ENCODE measurements at places on chromosomes 1 and 21.

DNA sequence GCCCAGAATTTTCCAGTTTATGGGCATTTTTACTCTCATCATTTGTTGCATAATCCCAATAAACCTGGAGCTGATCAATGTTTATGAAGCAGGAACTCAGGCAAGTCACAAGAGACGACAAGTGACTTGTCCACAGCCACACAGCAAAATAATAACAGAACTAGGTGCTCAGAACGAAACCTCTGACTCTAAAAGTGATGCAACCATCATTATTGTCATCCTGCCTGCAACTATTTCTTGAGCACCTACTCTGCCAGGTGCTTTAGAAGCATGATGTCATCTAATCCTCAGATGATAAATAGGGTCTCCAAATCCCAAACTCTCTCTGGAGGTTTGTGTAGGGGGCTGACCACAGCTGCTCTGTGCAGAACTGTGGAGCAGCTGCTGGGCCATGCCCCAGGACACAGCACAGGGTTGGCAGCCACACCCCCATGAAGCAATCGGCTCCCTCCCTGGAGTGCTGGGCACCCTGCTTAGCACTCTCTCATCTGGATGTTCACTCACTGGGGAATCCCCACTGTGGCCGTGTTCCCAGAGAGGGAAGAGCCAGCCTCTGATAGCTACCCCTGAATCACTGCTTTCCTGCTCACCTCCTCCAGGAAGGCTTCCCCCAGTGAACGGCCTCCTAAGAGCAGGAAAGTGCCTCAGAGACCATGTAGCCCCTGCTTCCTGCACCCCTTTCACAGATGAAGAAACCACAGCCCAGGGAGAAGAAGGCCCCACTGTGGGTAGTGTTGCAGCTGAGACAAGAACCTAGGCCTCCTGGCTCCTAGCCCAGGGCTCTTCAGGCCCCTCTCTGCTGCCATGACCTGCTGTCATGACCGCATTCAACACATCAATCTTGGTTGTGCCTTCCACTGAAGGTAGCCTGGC is 2.1 kb downstream of the TTC22 start:
- no peak for DNase-seq

- DNase-seq = no peak
These were observed 73.5 kb downstream of the OSBPL9 start for GRCh38 chr1:51690285-51690961.

DNA sequence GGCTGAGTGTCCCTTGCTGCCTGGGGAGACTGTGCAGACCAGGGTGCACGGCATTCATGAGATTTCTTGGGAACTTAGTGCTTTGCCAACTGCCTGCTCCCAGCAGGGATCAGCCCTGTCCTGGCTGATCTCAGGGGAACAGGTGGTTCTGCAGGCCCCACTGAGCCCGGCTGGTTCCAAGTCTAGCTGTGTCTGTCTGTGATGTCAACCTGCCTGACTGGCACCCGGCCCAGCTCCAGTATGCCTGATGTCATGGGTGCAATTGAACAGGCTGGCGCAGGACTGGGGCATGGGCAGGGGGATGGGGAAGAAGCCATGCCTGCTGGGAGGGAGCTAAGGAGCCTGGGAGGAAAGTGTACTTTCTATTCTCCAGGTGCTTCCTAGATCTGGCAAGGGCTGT is 227.1 kb downstream of the GRIK3 start:
- DNase-seq = no peak

DNA sequence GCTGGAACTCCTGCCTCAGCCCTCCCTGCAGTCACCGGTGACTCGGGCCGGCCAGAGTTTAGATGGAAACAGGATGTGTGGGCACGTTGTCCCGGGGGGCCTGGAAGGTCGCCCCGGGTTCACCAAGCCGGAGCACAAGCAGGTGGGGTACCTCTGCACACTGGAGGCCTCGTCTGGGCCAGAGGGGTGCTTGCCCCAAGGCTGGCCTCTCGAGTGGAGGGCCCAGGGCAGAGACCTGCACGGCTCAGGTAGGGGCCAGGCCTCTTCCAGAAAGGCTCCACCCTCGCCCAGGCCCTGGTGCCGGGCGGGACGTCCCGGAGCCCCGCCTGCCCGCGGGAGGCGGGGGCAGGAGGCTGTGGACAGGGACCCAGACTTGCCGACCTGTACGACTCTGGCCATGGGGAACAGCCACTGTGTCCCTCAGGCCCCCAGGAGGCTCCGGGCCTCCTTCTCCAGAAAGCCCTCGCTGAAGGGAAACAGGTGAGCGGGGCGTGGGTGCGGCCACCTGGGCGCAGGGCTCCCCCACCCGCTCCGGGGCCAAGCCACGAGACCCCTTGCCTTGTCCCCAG is at the start of gene PLEKHN1:
PLEKHN1 (plus strand) TSS at position 348 of the 569 bp plus-strand sequence; CDS start at position 398, 50 bp downstream.
- no peak for DNase-seq

GRCh38 chr1:179814546-179814838 is 63.1 kb downstream of the TOR1AIP2 start:
- no peak for DNase-seq

DNA sequence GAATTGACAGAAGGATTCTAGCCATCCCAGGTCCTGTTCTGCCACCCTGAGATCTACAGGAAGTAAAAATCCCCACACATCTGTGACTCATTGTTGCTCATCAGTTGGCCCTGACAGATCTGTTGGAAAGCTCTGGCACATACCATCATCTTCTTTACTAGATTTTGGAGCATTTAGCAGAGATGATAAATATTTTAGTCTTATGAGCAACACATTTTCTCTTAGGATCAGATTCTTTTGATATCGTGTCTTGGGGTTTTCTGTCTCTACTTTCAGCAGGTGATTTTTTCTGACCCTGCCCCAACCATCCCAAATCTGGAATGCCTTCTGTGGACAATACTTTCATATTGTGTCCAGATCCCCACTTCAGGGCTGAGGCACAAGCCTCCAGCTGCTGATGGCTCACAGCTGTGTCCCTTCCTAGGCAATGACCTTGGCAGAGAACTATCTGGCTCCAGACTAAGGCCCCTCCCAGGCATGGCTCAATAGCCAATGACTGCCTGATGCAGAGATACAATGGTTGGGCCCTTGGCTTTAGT is 102.8 kb downstream of the GDAP2 start:
- DNase-seq = no peak

DNA sequence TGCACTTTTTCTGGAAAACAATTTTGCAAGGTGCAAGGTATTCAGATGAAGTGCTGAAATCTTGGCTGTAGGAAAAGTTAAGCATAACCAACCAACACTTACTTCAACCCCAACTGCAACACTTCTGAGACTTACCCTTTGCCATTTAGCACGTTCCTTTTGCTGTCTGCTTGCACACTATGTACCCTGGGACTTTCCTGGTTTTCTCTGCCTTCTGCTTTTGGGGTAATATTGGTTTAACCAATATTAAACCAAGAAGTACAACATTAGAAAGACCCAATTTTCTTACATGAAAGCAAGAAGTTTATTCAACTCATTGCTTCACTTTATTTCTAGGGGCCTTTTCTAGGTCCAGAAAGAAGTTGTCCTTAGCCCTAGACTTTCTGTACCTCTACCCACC is 193.0 kb downstream of the HLX start:
- no peak for DNase-seq

GRCh38 chr1:9764550-9764949 is 59.2 kb downstream of the CLSTN1 start:
- no peak for DNase-seq

GRCh38 chr1:48906164-48906563 is 129.5 kb upstream of the BEND5 start:
- no peak for DNase-seq

- peak; percentile 46 for DNase-seq
These were observed at the start of gene ABL2 for GRCh38 chr1:179229214-179230140. Gene ABL2, minus strand, starts transcription at chr1:179229677. Its CDS starts 280 bp downstream, at chr1:179229397.

DNA sequence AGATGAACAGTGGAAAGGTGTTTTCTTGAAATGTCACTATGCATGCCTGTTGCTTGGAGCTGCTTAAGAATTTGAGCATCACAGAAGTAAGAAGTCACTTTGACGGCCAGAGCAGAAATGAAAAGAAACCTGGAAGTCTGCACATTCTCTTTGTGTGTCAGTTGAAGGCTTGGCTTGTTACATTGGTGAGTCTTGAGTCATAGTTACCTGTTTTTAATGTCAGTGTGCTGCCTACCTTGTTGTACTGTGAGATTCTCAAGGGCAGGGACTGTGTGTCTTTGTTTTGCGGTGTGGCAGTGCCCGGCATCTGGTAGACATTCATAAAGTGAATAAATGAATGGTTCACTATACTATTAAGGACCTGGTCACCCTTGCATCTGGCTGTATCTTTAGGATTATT is 9.9 kb downstream of the OTUD3 start:
- DNase-seq = no peak

GRCh38 chr1:211610779-211611556 is 32.0 kb upstream of the SLC30A1 start:
- no peak for DNase-seq

GRCh38 chr1:21268281-21269239 is 21.7 kb downstream of the ECE1 start:
- DNase-seq = no peak

DNA sequence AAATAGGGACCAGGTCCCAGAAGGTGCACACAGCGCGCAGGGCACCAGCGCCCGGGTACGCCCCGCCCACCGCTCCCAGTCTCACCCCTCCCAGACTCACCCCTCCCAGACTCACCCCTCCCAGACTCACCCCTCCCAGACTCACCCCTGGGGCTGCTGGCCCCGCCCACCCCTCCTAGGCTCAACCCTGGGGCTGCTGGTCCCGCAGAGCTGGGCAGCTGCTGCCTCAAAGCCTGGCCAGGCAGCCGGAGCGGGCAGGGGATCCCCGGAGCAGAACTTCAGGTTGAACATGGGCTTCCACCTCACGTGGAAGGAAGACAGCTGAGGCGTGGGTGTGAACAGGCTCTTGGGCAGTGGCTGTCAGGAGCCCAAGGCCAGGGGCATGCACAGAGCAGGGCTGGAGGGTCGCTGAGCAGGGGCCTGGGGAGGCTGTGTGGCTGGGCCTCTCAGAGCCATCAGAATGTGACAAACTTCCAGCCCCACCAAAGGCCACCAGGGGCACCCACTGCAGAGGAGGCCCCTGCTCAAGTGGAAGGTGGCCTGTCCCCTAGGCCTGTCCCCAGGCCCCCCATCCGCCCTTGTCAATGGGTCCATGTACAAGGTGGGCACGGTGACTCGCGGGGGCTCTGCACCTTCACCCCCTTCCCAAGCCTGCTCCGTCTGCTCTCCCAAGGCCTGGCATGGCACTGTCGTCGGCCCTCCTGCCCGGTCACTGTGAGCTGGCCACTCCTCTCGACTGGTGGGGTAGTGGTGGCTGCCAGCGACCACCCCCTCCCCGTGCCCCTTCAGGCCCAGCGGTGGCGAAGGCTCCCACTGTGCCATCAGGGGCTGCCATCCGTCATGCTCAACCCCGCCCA is 20.4 kb upstream of the SUMO3 start:
- DNase-seq = no peak

GRCh38 chr1:5725406-5725805 is 266.8 kb downstream of the NPHP4 start:
- DNase-seq = no peak

DNA sequence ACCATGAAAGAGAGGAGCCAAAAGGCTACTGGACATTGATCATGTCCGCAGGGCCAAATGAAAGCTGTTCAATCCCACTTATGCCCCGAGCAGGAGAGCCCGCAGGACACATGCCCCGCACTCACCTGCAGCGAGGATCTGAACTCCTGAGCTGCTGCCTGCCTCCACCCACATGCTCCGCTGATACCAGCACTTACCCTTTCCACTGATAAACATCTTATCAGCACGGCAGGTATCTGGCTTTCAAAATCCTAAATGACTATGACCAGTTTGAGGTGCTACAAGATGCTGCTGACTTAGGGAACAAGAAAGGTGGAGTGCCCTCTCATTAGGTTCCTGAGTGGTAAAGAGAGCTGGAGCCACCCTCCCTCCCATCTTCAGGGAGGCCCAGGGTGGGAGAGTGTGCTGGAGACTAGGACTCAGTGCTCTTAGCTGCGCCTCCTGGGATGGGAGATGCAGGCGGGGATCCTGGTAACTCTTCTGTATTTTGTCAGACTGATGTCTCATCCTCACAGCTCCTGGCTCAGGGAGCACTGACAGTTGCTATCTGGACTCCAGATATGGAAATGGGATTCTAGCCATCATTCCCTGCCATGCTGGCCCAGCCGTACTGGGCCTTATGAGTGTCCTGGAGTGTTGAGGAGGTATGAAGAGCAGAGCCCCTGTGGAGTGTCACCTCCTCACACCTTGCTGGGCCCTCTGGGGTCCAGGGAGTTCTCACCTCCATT is 86.4 kb upstream of the F3 start:
- DNase-seq = no peak

- DNase-seq = no peak
These were observed 34.2 kb downstream of the KIF21B start for GRCh38 chr1:200989337-200989736.

GRCh38 chr1:154765970-154766369 is 104.1 kb downstream of the KCNN3 start:
- DNase-seq = no peak

DNA sequence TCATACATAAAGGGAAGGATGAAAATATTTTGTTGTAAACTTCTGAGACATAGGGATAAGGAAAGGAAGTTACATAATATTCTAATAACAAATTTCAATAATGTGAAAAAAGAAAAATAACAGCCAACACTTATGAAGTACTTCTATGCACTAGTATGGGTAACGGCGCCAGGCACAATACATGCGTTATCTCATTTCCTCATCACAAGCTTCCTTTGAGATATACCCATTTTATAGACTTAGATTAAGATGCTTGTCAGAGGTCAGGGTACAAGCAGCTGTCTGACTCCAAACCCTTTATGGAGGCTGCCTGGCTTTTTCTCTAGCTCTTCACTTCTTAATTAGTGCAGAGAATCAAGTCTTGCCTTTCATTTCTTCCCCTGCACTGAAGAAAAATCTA is 41.3 kb downstream of the TCP10L start:
- no peak for DNase-seq

DNA sequence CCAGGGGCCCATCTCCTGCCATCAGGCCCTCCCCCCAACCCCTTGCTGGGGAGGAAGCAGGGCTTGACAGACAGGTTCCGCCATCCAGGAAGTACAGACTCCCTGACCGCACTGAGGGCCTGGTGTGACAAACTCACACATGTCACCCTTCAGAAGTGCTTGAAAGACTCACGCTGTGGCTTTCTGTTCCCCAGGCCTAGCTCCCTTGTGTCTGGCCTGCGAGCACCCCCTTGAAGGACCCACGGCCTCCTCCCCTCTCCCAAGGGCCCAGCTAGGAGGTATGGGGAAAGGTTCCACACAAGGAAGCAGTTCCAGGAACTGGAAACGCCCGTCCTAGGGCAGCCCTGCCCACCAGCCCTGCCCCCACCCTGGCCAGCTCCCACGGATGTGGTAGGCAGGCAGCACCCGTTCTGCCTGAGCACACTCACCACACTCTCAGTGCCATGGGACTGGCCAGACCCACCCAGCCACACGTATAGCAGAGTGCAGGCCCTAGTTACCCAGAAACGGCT is 26.7 kb downstream of the SLC2A1 start:
- peak; percentile 68 for DNase-seq

GRCh38 chr21:42989816-42990650 is 15.7 kb downstream of the PKNOX1 start:
- DNase-seq = no peak

GRCh38 chr1:151132335-151133017 is 14.0 kb downstream of the SEMA6C start:
- no peak for DNase-seq

DNA sequence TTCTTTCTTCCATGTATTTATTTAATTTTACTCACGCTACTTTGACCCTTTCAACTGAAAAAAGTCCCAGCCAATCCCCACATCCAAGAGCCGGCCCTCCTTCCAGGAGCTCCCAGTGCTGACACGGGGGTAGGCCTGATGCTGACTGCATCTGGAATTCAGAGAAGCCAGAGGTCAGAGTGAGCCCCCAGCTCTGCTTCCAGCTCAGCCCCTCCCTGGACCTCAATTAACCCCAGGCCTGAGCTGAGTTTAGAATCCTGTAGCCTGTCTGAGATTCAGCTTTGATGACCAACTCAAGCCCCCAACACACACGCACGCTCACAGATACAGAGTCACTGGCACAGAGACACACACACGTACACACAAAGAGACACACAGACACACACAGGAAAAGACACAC is 247.9 kb downstream of the NPHP4 start:
- DNase-seq = no peak
